Fibroblast of the aortic adventitia (primary cell): ENCODE measurements at places on chromosomes 7 and 10. TPM values are rescaled to one million over a fixed set of nuclear protein-coding genes. Genes with fewer than 3 reads are reported as not detected.

The NKX1-2 gene
- total RNA-seq = not detected in 2 replicates

The EPO gene
- not detected in 2 replicates for total RNA-seq

The SFRP5 gene
- not detected in 2 replicates for total RNA-seq

The LIPM gene
- total RNA-seq = 0.82 TPM in 1 of 2 replicates, not detected in the other

The BRAT1 gene
- 22.3 and 44.9 TPM in 2 replicates for total RNA-seq

The SPDYE9 gene
- total RNA-seq = 0.08 TPM in 1 of 2 replicates, not detected in the other

The FZD1 gene
- 11.8 and 28.7 TPM in 2 replicates for total RNA-seq

The KIF5B gene
- 132 and 169 TPM in 2 replicates for total RNA-seq
